ENCODE measurements at places on chromosomes 4 and X.

DNA sequence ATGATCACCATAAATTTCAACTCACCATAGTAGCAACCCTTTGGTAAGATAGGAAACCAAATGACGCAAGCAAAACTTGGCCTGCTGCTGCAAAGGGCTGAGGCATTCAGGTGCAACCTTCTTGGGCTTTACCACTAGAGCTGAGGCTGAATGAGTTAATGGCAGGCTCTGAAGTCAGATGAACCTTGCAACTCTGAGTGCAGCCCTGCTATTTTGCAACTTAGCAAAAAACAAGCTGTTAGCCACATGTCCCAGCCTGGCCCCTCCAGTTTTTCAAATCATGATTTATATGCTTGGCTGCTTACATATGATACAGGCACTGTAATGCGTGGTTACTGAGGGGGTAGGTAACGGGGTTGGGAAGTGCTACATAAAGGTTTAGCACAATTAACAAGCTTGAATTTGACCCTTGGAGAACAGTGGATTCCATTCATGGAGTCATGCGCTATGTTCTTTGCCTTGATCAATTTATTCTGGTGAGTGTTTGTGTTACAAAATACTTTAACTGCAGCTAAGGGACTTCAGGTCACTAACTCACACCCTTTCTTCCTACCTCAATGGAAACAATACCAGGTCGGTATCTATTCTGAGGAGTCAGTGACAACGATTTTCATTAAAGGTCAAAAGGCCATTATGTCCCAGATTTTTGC lies 80.5 kb upstream of the PPARGC1A start:
- DNase-seq, result no peak

GRCh38 chrX:19840899-19841648 lies 46.3 kb downstream of the SH3KBP1 start:
- no peak for DNase-seq

DNA sequence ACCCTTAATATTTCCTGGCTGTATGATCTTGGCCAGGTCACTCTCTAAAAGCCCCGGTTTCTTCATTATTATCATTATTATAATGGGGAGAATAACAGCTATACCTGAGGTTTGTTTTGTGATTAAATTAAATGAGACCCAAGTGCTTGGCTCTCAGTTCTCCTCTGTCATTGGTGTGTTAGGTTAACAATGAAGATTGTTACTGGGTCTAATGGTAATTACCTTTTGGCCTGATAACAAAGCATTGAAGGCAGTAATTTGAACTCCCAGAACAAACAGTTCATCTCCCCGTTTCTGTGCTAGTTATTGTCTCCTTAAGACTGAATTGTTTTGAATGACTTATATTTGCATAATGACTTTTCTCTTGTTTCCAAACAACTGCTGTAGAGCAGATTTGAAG lies 6.8 kb upstream of the ANAPC4 start:
- DNase-seq, result no peak

DNA sequence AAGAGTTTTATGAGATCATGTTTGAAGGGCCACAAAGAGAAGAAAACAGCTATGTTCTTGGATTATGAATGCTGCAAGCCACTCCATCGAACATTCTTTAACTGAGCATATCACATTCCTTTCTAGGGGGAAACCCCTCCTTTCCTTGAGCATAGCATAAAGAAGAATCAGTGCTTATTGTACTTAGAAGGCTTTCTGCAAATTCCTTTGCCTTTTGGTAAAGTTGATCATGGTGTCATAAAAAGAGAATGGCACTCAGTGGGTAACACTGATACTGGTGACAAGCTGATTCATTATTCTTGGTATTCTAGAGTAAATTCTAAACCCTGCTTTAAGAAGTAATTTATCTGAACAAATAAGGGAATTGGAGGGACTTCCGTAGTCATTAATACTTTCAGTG lies 88.5 kb upstream of the GPR34 start:
- no peak for DNase-seq

- DNase-seq, result no peak
Measured at GRCh38 chrX:154749856-154750255, 1.0 kb downstream of the GAB3 start.
